ENCODE measurements at places on chromosomes 12 and 14.

GRCh38 chr12:122126342-122126635 is 47.7 kb downstream of the IL31 start:
- DNase-seq, result no peak

GRCh38 chr14:35416108-35416750 is 11.7 kb upstream of the NFKBIA start:
- peak; percentile 81 for DNase-seq

GRCh38 chr14:69036757-69037506 is 57.8 kb upstream of the ACTN1 start:
- no peak for DNase-seq

DNA sequence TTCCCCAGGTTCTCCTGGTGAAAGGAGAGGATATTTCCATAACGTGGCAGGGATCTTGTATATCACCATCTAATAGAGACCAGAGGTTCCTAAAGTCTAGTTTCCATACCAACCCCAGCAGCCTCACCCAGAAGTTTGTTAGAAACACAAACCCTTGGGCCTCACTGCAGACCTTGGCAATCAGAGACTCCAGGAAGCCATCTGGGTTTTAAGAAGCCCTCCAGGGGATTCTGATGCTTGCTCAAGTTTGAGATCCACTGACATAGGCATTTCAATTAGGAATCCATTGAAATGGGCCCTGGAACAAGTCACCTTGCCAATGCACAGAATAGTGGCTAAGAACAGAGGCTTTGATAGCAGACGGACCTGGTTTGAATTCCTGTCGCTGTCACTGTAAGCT is 2.2 kb upstream of the CMKLR1 start:
- DNase-seq, result no peak

GRCh38 chr14:35855876-35856481 is 29.8 kb downstream of the BRMS1L start:
- DNase-seq, result no peak

DNA sequence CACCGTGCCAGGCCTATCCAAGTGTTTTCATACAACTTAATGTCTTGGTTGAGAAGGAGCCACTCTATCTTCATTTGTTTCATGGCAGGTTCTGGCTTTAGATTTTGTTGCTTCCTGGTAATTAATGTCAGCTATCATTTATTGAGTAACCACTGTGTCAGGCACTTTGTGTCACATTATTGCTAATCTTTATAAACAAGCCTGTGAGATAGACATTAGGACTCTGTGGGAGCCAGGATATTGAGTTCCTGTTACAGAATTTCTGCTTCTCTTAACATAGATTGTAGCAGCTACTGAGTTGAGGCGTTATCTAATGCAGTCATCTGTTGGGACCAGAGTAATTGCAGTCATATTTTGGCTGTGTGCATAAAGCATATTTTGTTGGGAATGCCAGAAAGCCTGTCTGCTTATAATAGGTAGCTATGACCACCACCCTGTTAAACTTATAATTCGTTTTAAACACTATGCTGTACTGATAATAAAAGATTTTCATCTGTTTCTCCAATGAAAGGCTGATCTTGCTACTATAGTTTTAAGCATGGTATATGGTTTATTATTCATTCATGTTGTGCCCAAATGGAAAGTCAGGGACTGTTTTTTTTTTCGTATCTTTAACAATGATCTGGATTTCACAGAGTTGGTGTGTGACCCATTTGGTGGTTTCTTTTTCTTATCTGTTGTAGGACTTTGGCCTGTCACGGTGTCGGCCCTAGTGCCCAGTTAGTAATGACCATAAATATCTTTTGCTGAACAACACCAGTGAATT is 432.6 kb downstream of the PCNX1 start:
- no peak for DNase-seq

DNA sequence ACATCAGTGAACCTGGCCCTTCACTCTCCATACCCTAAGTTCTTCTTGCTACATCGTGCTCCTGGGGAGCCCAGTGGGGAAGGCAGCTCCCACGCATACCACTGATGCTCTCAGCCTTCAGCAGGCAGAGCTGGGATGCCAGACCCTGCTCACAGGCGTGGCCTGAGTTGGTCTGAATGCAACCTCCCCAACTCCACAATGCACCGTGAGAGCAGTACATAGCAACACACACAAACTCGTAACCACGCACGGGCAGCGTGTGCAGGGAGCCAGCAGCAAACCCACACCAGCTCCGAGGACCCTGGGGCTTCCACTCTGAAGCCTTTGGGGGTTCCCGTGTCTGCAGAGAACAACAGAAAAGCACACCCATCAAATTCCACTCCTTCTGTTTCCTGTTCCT is 37.3 kb downstream of the ANO2 start:
- DNase-seq, result no peak

GRCh38 chr14:61749867-61750266 is 12.4 kb upstream of the SNAPC1 start:
- no peak for DNase-seq

- DNase-seq, result no peak
These were observed 278.1 kb downstream of the NUAK1 start for GRCh38 chr12:105860561-105861207.

GRCh38 chr14:101058571-101058970 is 155.0 kb upstream of the RTL1 start:
- DNase-seq, result no peak

GRCh38 chr12:132489078-132489601 is 811 bp upstream of the FBRSL1 start:
- DNase-seq, result peak; percentile 57

DNA sequence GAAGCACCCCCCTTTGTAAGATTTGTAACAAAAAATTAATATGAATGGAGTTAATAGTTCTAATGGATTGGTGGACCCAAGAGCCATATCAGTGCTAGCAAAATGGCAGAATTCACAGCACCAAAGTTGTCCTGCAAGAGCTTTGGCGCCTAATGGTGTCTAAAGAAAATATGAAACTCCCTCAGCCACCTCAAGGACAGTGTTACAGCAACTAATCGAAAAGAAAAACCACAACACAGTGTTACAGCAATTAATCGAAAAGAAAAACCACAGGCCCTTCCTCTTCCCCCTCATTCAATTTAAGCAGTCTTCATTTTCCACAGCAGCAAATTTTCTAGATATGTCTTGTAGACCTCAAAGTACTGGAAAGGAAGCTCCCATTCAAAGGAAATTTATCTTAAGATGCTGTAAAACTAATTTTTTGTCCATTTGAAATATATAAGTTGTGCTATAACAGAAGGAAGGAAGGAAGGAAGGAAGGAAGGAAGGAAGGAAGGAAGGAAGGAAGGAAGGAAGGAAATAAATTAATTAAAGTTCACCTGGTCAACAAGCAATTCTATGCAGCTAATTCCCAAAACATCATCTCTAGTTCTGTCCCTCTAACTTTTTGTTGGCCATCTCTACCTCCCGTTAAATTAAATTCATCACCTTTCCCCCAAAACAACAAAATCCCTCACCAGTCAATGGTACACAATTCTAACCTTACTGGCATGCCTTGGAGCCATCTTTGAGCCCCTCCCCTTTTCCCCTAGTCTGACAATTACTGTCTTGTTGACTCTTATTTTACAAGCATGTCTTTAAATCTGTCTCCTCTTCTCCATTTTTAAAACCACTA is 17.4 kb downstream of the LRP6 start:
- DNase-seq, result no peak
